ENCODE measurements at places on chromosomes 4 and X.

DNA sequence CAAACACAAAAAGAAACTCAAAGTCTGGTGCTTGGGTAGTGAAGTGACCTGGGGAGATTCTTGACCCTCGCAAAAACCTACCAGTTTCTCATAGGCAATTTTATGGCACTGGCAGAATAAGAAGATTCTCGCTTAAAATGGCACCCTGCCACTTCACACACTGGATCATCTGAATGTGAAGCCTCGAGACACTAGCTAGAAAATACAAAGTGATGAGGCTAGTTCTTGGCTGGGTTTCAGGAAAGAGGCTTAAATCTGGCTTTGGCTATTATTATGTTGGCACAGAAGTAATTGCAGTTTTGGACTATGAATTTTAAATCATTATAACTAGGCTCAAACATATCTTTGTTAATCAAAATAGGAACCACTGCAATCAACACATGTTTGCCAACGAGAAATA lies 634.7 kb upstream of the BOD1L1 start:
- no peak for DNase-seq

DNA sequence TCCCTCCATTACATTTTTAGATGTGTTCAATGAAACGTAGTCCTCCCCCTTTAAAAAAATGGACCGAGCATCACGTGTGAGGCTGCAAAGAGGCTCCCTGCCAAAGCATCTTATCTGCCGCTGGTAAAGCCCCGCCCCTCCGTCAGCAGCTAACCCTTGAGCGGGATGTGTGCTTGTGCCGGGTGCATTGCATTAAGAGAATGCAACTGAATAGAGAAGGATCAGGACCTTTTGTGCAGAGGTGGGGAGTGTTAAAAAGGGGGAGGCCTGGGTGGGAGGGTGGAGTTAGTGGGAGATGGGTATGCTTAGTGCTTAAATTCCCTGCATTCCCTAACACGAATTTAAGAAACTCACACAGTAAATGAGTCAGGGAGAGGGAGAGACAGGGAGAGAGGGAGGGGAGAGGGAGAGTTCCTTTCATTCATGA lies 66.0 kb downstream of the TBL1X start:
- DNase-seq = peak; percentile 6

DNA sequence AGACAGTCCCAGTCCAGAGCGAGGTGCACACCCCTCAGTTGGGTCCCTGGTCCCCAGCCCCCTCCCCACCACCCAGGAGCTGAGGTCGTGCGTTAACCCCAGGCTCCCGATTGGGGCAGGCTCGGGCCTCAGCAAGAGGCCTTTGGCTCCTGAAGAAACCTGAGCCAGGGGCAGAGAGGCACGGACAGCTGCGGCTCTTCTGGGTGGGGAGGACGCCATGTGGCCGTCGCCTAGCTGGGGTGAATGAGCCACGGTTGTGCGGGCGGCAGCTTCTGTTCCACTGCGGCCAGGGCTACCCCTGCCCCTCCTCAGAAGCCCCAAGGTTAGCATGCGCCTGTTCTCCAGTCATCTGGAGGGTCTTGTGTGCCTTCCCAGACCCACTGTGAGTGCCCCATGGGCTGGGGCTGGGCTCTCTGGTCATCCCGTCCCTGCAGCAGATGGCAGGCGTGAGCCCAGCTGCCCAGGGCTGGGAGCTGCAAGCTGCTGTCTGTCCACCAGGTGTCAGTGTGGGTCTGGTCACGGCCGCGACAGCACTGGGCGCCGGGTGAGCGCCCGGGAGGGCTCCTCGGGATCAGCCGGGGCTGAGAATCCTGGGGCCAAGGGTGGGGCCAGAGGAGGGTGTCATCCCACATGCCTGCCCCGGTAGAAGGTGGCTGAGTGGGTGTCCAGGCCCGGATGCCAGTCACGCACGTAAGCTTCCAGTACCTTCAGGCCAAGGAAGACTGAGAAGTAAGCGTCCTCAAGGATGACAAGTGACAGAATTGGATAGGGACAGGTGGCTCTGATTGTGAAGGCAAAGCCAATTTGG lies 21.9 kb downstream of the ATP2B3 start:
- peak; percentile 16 for DNase-seq

GRCh38 chr4:146261041-146261440 lies 46.7 kb downstream of the REELD1 start:
- DNase-seq = no peak

GRCh38 chr4:159401791-159402380 lies 299.0 kb downstream of the RAPGEF2 start:
- DNase-seq = no peak

- DNase-seq = no peak
Observed at GRCh38 chr4:103156106-103156505, 42.0 kb downstream of the CENPE start.

- DNase-seq = peak; percentile 32
Observed at GRCh38 chrX:71652405-71652804, 14.9 kb upstream of the LOC101059915 start.

DNA sequence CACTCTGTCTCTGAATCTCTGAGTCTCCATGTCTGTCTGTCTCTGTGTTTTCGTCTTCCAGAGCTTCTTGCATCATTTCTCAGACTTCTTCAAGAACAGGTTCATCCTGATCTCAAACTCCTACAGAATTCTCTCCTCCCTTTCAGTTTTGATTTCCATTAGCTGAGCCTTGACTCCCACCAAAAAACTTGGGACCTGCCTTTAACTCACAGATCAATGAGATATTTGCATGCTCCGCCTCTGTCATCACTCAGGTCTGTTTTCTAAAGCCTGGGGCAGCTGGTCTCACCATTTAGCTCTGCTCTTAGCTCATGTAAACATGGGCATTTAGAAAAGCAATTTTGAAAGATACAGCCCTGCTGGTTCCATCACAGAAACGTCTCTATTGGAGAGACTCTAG lies 8.6 kb downstream of the DAPP1 start:
- DNase-seq = no peak

DNA sequence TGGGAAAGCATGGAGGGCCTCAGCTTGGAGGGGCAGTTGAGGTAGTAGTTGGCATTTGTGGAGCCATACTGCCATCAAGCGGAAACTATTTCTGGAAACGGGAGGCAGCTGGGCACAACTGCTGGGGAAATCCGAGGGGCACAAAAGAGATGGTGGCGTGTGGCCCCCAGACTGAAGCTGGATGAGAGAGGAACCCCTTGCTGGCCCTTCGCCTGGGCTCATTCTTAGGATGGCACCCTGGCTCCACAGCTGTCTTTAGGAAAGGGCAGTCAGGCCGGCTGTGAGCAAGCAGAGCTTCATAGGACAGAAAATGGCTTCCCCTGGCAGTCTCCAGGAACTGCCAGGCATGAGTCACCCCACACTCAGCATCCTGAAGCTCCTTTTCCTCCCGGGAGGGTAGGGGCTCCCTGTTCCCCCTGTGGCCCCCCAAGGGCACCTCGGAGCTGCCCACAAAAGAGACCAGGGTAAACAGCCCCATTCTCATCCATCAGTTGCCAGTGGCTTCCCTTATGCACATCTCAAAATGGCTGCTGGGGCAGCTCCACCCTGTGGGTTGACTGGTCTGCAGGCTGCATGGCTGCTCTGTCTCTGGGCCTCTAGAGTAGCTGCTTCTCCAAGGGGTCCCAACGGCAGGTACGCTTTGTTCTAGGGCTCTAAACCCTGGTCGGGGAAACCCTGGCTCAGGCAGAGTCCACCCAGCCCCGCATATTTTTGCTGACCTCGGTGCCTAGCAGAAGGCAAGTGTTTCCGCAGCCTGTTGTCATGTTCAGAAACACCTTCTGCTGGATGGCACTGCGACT lies 64.7 kb downstream of the NBDY start:
- no peak for DNase-seq

DNA sequence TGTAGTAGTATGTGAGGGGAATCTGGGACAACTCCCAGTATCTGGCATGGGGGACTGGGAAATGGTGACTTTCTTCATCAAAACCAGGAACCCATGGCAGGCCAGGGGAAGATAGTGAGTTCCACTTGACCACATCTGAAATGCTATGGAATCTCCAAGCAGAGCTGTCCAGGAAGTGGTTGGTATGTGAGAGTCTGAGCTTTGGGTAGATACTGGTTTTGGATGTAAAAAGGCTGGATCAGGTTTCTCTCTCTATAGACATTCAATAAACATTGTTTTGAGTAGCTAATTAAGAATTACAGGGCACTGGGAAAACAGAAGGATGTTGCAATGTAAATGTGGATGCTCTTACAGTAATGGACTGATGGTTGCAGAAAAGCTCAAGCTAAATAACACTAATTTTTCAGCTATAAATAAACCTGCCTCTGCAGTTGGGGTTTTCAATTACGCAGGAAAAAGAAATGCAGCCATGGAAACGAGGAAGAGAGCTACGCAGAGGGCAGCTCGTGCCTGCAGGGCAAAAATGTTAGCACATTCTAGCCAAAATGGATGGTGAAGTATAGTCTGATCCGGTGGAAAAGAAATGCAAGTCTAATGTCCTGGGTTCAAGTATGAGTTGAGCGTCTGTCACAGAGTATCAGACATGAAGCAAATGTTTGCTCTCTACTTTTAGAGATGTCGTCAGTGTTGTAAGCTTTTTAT lies 13.4 kb upstream of the CHRNA9 start:
- no peak for DNase-seq

DNA sequence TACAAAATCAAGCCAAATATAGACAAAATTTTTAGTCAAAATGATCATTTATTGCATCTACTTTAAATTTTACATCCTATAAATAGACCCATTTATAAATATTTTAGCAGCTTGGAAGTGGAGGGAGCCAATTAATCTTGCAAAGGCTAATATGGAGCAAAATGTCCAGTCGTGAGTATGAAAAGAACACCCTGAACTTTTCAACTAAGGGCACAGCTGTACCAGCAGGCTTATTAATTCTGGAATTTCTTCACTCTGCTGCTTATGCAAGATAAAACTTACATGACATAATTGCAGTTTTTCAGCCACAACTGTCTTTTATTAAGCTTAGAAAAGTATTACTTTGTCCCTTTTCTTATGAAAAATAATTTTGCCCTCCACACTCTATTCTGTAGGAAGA lies 22.9 kb upstream of the USP53 start:
- no peak for DNase-seq

GRCh38 chr4:54099748-54100574 lies at the start of gene GSX2:
TSS of gene GSX2 (plus strand) at chr4:54100163. CDS start at chr4:54100345, 182 bp downstream.
- DNase-seq = no peak

- DNase-seq = no peak
Observed at GRCh38 chr4:97558204-97558778, 585.0 kb downstream of the STPG2 start.

DNA sequence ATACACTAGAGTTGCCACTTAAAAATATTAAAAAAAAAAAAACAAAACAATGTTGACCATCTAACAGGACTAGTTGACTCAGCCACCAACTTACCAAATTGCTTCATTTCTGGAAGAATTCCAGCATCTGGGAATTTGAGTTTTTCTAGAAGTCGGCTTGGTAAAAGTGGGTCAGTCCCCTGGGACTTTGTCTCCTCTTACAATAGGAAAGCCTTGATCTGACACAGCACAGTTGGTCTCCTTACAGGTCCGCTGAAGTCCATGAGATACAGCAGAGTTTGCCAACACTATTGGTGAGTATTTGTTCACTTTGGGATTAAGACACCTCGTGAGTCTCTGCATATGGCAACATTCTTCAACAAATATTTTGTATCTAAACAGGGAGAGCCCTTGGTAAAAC lies 18.2 kb upstream of the DDIT4L start:
- DNase-seq = no peak

DNA sequence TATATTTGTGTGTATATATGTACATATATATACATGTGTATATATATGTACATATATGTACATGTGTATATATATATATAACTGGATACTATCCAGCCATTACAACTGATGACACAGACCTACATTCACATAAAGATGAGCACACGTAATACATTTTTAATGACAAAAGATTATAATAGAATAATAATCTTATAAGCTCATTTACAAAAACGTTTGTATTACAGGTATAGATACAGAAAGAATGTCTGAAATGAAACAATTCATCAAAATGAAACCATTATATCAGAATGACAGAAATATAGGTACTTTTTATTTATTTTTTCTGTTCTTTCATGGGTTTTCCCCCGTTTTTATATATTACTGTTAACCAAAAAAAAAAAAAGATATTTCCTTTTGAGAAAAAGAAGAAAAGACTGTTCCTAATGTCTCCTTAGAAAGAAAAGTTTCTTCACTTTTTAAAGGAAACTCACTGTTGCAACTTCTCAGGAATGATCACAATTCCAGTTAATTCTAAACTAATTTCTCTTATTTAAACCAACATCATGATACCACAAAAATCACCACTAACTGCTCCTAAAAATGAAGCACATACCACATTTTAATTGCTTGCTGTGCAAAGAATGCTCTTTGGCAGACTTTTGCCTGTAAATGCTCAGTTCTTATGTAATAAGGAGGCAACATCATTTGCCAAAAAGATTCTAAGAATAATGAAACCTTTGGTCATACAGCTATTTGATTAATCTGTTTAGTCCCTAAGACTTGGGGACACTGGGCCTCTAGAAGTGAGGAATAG lies 18.9 kb downstream of the LEF1 start:
- no peak for DNase-seq

DNA sequence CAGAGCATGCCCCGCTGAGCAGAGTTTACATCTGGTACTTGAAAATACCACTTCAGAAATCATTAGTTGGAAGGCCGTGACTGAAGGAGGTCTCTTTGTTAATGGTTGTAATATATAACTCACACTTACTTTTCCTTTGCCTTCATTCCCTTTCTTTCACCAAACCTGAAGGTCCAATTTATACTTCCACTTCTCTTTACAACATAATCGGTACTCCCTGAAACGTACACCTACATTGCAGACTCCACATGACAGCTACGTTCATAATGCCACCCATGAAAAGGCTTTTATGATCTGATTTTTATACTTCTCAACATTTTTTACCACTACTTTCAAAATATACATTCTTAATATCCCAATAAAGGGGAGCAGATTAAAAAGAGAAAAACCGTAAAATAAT lies 298.7 kb downstream of the C4orf33 start:
- no peak for DNase-seq

DNA sequence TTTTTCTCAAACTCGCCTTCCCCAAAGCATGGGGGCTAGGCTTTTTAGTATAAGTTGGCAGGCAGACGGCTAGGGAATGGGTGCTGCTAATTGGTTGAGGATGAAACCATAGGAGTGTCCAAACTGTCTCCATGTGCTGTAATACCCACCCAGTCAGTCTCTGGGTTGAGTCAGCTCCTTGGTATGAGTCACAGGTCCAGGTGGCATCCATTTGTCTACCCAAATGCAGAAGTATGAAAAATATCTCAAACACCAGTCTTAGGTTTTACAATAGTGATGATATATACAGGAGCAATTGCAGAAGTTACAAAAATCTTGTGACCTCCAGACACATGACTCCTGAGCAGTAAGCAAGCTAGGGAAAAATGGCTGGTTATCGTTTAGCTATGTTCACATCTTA lies 27.4 kb upstream of the CCSER1 start:
- no peak for DNase-seq
